ENCODE measurements at places on chromosomes 4 and X.

- no peak for DNase-seq
Measured at GRCh38 chrX:2848871-2849301, 20.2 kb downstream of the GYG2 start.

DNA sequence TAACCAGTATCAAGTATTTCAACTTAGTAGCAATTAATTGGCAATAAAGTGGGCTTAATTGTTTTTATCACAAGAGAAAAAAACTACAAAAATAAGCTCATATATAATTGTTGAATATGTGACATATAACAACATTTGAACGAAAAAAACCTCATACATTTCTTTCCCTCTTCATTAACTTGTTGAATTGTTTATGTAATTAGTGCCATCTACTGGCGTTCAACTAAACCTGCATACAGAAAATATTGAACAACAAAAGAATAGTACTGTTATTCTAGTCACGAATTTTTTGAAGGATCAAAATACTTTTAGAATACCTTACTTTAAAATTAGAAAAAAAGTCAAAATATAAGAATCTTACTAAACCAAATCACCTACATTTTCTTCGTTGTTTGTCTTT is 586.5 kb upstream of the FTHL17 start:
- DNase-seq = no peak

DNA sequence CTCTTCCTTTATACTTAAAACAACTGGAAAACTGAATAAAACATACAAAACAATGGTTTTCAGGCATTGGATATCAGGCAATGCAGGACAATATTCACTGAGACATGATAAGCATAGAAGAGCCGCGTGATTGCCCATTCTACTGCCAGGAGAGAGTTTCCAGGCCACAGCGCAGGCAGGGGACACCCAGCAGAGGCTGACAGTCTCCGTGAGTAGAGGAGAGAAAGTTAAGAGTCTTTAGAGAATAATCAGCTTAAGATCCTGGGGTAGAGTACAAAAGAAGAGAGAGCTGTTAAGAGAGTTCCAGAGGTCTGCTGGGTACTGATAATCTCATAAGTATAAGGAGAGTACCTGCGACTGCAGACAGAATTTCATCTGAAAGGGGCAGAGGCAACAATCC is 18.4 kb upstream of the FRAS1 start:
- DNase-seq = no peak

GRCh38 chr4:182139491-182139890 is 103.7 kb upstream of the TENM3 start:
- no peak for DNase-seq

DNA sequence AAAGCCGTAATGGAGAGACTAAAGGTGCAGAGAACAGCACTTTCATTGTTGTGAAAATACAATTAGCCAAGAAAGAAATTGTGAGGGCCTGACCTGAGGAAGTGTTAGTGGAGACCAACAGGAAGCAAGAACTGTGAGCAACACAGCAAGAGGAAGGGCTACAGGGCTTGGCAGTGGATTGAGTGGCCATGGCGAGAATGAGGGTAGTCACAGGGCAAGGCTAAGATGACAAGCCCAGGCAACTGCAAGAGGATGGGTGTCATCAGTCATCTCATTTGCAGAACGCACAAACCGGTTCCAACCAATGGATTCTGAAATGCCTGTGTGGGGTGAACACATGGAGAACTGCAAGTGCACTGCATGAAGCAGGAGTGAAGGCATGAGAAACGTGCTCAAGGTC is 3.6 kb downstream of the SLC10A6 start:
- no peak for DNase-seq

DNA sequence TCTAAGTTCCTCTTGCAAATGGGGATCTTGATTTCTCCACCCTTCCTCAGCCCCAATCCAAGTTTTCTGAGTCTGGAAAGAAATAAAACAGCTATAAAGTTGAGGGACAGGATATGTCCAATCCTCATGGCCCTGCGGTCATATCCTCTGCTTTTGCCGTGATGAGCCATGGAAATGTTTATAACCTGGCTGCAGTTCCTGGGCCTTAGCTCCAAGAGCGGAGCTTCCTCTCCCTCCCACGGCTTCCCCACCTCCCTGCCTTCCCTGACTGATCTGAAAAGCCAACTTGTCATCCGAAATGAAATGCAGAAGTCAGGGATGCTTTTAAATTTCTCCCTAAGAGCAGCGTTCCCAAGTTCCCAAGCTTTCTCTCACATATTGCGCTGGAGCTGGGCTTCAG is 221.5 kb upstream of the SFRP2 start:
- no peak for DNase-seq

- no peak for DNase-seq
Measured at GRCh38 chr4:2313366-2313765, 51.5 kb upstream of the MXD4 start.

GRCh38 chr4:925171-925570 is 6.9 kb downstream of the GAK start:
- no peak for DNase-seq

GRCh38 chr4:36243355-36244256 is 708 bp downstream of the ARAP2 start:
- peak; percentile 8 for DNase-seq

- no peak for DNase-seq
Measured at GRCh38 chrX:46321676-46322075, 223.5 kb downstream of the ZNF674 start.

DNA sequence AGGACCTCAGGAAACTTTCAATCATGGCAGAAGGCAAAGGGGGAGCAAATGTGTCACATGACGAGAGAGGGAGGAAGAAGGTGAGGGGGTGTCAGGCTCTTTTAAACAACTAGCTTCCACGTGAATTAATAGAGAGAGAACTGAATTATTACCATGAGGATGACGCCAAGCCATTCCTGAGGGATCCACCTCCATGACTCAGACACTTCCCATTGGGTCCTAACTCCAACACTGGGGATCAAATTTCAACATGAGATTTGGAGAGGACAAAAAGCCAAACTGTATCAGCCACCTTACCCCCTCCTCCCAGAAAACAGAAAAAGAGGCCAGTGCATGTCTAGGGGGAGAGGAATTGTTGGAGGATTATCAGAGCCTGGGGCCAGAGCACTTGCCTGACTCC is 40.4 kb upstream of the LAS1L start:
- no peak for DNase-seq

DNA sequence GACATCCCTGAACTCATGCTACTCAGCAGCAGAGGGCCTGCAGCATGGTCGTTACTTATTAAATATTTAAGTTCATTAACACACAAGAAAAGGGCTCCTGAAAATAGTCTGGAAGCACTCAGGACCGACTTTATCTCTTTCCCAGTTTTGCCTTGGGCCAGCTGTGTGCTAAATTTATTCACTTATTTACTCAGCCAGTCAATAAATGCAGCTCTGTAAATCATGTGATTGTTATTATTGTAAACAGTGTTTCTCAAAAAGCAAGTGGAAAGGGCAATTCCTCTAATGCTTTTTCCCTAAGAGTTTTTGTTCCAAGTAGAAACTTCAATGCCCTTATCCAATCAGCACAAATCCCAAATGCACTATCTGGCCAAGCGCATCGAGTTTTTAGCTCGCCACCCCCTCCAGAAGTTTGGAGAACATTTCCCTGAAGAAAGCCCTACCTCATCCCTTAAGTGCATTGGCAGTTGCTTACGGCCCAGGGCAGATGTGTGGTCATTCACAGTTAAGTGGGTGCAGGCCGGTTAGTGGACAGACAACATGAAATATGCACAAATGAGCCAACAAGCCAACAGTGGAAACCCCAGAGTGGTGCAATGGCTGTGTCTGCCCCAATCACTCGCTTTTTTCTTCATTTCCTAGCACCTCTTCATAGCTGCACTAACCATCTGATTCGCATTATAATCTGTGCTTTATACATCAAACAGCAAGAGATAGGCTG is 125.8 kb downstream of the SMIM20 start:
- DNase-seq = no peak

DNA sequence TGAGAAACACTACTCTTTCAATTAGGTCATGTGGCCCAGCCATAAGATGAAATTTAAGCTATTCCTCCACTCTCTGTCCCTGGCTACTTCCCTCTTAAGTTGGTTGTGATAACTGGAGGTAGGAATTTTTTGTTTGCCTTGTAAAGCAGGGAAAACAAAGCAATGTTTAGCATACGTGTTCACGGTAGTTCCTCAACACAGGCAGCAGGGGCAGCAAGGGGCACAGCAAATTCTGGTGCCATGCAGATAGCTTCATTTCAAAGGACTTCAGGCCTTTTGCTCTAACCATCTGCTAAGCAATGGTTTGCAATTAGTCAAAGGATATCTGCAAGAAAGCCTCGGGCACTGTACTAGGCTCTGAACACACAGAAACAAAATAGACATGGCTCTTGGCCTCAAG is 330.2 kb downstream of the ZIC3 start:
- DNase-seq = no peak

GRCh38 chr4:41339812-41340809 is 83.4 kb downstream of the UCHL1 start:
- no peak for DNase-seq

DNA sequence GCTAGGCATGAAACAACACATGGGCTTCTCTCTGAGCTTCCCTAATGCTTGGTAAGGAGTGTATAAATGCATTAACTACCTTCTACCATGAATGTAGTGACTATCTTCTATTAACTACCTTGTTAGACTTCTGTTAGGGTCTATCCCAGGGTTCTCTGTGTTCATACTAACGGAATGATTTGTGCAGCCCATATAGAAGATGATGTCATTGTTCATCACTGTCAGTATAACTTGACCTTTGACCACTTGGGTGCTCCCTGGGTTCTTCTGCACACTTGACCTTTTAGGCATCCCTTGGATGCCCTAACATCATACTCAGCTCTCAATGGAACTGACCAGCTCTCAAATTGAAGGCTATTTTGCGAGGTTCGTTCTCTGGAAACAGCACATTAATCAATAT is 30.8 kb upstream of the CT47C1 start:
- no peak for DNase-seq

DNA sequence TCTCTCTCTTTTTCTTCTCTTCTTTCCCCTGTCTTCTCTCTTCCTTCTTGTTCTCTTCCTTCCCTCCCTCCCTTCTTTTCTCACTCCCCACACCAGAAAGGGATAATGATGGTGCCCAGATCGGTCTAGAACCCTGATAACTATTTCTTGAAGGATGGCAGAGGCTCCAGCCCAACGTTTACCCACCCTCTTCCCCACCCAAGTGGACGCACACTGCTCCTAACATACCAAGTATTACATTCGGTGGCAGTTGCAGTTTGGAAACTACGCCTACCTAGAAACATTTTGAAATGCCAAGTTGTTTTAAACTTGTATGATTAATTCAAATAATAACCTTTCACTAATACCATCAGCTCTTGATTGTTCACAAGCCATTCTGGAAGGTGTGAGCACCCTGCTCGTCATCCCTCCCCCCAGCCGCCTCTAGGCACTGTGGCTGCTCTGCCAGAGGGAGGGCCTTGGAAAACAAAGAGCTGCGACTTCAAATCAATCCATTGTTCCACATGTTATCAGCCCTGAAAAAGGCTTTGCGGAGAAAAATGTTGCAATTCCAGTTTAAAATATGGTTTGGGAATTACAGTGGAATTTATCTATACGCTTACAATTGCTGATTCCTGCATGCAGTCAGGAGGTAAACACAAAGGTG is 1017.5 kb upstream of the TENM3 start:
- no peak for DNase-seq

GRCh38 chr4:90215286-90215685 is 88.1 kb downstream of the CCSER1 start:
- DNase-seq = no peak

GRCh38 chr4:173088144-173088543 is 80.5 kb upstream of the GALNT7 start:
- DNase-seq = no peak

DNA sequence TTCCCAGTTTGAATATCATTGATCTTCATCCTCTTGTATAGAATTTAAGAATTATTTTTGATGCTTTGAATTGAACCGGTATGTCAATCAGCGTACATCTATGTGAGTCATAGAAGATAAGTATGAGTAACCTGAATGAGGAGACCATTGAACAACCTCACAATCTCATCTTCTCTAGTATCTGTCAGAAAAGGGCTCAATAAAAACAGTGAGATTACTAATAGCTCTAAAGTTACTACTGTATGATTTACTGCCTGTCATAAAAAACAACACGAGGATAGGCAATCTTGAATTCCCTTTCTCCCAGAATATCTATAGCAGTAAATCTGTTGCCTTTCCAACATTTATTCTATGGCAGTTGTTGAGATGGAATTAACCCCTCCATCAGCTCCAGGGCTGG is 36.1 kb downstream of the PHOX2B start:
- DNase-seq = no peak

GRCh38 chrX:19772096-19772821 is 115.1 kb downstream of the SH3KBP1 start:
- no peak for DNase-seq

DNA sequence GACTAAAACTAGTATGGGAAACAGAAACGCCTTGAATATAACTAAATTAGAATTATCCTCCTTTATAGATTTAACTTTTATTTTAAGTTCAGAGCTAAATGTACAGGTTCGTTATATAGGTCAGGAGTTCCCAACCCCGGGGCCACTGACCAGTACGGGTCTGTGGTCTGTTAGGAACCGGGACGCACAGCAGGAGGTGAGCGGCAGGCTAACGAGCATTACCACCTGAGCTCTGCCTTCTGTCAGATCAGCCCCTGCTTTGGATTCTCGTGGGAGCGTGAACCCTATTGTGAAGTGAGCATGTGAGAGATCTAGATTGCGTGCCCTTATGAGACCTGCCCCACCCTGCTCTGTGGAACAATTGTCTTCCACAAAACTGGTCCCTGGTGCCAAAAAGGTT is 51.0 kb downstream of the FAT4 start:
- no peak for DNase-seq

DNA sequence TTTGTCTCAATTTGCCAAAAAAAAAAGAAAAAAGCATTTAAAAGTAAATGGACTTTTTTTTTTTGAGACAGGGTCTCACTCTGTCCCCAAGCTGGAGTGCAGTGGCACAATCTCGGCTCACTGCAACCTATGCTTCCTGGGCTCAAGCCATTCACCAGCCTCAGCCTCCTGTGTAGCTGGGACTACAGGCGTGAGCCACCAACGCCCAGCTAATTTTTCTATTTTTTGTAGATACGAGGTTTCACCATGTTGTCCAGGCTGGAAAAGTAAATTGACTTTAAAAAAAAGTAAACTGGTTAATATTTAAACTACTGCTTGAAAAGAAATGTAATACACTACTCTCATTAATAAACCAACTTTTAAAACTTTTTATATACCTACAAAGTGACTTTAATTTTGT is 5.9 kb downstream of the AIFM1 start:
- no peak for DNase-seq

- DNase-seq = no peak
Measured at GRCh38 chrX:136828830-136829229, 48.1 kb upstream of the ARHGEF6 start.

DNA sequence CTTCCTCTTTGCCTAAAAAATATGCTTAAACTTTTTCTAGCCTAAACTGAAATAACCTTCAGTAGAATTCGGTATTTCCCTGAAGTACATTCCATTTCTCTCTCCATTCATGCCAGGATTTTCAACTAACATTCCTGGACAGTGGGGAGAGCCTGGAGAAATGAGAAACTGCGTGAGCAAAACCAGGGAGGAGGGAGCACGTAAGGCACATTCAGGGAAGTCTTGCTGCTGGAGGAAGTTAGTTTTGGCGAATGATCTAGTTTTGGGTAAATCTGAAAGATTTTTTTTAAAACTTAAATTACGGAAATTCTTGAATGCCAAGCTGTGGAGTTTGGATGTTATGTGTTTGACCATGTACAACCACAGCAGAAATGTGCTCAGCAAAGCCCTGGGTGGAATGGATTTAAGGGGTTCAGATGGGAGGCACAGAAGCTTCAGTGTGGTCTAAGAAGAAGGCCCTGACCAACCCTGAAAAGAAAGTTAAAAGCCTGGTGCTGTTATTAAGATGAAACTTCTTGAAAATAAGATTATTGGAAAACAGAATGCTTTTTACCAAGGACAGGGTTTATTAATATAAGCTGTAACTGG is 347.8 kb downstream of the ANK2 start:
- DNase-seq = no peak

- no peak for DNase-seq
Measured at GRCh38 chr4:63171341-63171740, 1237.9 kb downstream of the TECRL start.

Data from stimulated activated CD8-positive, alpha-beta memory T cell treated with anti-CD3 and anti-CD28 coated beads, Interleukin-4, amount 100 ng/mL, for 1 hour (primary cell).